ENCODE measurements at places on chromosomes 2 and 18. TPM values are rescaled to one million over a fixed set of nuclear protein-coding genes. Genes with fewer than 3 reads are reported as not detected.

DNA sequence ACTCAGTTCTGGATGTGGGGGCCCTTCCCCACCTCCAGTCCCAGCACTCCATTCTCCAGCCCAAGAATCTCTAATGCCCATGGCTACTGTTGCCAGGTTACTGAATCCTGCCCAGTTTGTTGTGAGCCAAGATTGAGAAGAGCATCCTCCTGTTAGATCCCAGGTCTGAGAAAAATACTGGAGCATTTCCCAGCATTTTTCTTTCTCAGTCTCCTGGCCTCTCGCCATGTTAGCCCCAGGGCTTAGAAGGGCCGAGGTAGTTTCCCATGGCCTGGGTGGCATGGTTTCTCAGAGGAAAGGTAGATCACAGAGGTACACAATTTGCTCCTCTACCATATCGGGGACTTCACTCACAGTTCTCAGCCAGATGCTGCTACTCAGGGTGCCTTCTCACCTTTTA lies 135.7 kb downstream of the OTX1 start:
- no peak for DNase-seq

DNA sequence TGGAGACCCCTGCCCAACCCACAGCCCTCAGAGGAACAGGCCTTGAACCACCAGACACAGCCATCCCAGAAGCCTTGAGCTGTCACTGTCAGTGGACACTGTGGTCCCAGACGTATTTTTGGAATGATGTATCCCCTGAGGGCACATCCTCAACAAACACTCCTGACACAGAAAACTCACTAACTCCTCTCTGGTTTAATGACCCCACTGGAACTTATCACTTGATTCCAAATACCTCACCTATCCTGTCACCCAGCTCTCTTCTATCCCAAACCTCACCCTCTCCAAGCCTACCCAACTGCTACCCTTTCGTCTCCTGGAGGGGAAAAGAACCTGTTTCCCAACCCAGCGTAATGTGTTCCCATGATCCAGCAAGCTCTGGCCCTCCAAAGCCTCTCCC lies 111.6 kb downstream of the MREG start:
- no peak for DNase-seq

DNA sequence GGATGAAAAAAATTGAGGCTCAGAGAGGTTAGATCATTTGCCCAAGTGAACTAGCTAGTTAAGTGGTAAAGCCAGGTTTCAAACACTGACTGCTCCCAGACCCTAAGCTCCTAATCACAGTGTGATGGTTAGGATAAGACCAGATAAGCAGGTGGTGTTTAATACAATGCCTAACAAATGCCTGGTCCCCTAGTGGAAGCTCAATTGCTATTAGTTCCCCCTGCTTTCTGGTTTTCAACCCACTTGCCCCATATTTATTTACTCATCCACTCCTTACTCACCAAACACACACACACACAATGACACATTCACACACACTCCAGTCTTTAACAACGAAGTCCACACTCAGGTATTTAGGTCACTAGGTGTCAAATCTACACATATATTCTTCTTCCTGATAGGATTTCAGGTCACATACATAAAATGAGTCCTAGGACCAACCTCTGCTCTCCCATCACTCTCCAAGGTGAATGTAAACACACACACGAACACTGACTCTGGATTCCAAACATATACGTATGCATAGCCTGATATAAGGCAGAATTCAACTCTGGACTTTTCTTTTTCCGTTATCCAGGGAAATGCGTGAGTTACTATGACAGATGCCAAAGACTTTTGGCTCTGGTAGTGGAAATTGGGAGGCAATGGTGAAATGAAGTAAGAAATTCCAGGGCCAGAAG lies 73.6 kb upstream of the TSPYL6 start:
- no peak for DNase-seq

- no peak for DNase-seq
Measured at GRCh38 chr2:50196775-50197480, 835.0 kb downstream of the NRXN1 start.

- no peak for DNase-seq
Measured at GRCh38 chr2:15363734-15364133, 197.4 kb downstream of the NBAS start.

- DNase-seq = peak; percentile 13
Measured at GRCh38 chr2:79982445-79982844, 322.1 kb downstream of the LRRTM1 start.

GRCh38 chr18:68288408-68288807 lies 426.5 kb downstream of the TMX3 start:
- DNase-seq = no peak

- DNase-seq = peak; percentile 54
Measured at GRCh38 chr2:158984604-158985135, 16.2 kb downstream of the TANC1 start.

GRCh38 chr2:4732560-4732959 lies 959.6 kb upstream of the SOX11 start:
- DNase-seq = no peak

DNA sequence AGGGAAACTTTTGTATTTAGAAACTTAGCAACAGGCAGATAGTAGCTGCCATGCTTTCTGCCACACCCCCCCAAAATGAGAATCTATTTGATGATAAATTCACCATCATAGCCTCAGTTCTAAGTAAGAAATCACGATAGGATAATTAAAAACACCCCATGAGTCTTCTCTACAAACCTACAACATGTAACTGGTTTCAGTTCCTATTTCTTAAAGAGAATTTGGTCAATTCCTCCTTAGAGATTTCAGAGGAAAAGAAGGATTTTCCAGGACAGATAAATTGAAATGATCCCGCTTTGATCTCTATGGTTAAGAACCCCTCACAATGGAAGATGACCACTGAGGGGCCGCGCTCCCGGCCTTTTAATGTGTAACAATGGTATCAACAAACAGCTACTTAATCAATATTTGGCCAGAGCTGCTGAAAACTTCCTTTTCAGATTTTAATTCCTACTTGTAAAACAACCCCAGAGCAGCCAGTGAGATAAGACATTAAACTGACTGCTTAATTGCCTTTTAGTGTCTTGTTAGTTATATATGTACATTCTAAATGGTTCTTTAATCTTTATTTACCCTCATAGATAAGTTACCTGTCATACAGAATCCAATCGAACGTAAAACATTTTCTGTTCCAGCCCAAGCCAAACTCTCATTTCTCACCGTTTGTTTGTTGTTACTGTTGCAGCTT lies 10.1 kb downstream of the PAX3 start:
- no peak for DNase-seq

Gene SIX3
- not detected for total RNA-seq

Gene HOXD12
- not detected for total RNA-seq

Gene FOXI3
- total RNA-seq = not detected

Gene CAVIN2
- 83.0 TPM for total RNA-seq

Gene FAM228A
- 0.47 TPM for total RNA-seq

Gene ITGA6
- 52.5 TPM for total RNA-seq
